ENCODE measurements at places on chromosomes 4 and X. TPM values are rescaled to one million over a fixed set of nuclear protein-coding genes. Genes with fewer than 3 reads are reported as not detected.

Gene NPNT
- total RNA-seq, result not detected

Gene IL1RAPL1
- total RNA-seq, result not detected

Gene CCKAR
- not detected for total RNA-seq

Gene CYSLTR1
- total RNA-seq, result 1.9 TPM

Gene ANKRD50
- total RNA-seq, result 0.17 TPM
